Fibroblast of skin of right quadriceps (primary cell): ENCODE measurements at places on chromosomes 5 and 9.

DNA sequence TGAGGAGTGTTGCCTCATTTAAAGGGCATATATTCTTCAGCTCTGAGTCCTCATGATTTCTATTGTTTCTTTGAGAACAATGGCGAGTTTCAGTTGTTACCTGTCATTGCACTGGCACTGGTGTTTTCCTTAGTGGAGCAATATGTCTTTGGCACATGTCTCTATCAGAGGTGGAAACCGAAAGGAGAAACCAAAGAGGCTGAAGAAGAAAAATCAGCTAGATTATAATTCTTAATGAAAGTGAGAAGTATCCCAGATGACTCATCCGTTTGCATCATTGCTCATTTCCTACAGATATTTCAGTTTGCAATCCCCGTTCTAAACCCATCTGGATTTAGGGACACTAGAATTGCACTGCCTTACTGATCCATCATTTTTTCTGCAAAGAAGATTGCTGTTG, 324.6 kb downstream of the TMEM232 start:
- peak; percentile 69 for DNase-seq

DNA sequence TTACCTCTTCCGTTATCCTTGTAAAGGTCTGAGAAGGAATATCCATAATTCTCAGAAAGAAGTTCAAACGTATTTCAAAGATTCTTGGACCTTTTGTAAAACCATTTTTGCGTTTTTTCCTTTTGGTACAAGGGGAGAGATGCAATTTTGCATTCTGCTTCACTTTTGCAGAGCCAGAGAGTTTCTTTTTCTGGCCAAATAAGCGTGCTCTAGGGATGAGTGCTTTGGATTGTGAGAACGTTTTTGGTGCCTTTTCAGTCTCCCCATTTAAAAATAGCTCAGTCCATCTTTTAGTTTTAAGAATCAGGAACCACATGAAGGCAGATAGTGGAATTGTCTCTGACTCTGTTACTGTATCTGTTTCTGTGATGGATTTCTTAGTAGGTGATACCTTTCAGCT, 1.5 kb downstream of the ARHGAP26 start:
- DNase-seq, result no peak

GRCh38 chr5:158153508-158153907, 294.6 kb upstream of the CLINT1 start:
- no peak for DNase-seq

DNA sequence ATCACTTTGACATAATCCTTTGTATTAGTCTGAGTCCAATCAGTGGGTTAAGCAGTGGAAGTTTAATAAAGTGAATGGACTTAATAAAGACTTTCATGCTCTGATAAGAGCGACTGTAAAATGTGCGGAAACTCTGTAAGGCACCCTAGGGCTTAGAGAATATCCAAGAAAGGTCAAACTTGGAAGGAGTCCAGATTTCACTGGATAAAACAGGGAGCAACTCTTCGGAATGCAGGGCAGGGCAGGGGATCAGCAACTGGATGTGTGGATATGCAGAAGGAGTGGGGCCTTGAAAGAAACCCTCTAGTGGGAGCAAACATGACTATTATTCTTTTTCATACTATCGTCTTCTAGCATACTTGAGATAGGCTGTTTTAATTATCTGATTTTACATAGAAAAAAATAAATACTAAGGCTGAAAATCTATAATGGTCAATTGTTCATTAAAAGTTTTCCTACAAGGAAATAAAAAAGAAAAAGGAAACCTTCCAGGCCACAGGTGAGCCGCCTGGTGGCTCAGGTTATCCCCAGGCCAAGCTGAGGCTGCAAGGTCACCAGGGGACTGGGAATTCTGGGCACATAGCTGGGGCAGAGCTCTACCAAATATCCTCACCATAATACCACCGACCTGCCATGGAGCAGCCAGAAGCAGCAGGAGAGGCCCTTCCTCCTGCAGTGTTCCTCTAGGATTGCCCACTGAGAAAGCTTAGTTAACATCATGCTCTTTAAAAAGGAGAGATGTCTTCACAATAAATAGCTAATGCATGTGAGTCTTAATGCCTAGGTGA, 46.3 kb upstream of the CCDC112 start:
- no peak for DNase-seq

DNA sequence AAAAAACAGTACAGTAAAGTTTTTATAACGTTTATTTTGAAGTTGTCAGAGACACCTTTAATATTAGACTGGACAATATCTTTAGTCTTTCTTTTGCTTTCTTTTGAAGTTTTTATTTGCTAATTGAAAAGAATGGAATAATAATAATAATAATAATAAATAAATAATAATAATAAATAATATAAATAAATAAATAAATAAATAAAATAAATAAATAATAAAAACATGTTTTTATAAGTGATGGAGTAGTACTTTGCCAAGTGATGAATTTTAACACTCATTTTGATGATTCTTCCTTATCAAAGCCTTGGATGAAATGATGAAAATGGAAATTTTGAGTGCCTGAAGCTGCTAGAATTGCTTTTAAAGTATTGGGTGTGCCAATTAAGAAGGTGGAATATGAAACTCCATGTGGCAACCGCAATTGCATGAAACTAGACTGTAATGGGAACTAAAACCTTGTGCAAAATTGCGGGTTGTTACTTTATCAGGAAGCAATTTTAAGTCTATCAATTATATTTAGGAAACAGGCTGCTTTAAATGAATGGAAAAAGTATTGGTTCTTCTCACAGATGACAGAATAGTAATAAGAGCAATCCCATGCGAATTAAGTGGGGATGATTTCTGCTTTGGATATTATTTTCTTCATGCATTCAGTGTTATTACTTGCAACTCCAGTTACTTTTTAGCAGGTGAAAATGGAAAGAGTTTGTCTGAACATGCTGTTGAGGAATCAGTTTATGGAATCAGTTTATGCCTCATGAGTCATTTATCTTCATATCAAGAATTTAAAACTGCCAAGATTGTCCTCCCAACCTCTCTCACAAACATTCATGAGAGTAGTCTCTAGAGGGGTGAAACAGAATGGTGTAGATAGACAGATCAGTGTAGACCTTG, 4.6 kb downstream of the ANXA1 start:
- no peak for DNase-seq

GRCh38 chr5:115796656-115797055, 19.8 kb downstream of the CDO1 start:
- DNase-seq, result no peak

- peak; percentile 66 for DNase-seq
These were observed 14.8 kb downstream of the COL27A1 start for GRCh38 chr9:114169952-114170770.

DNA sequence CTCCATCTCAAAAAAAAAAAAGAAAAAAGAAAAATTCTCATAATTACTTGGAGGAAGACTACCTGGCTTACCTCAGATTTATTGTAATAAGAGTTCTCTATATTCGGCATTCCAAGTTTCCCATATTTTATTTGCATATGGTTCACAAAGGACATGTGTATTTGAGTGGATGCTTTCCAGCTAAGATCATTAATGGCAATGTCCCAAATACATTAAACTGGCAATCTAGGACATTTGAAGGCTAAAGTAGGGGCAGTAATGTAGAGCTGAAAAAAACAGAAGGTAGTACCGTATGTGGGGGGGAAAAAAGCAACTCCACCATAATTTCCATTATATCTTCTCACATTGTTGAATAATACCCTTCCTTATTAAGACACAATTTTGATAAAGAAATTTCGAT, 4.9 kb downstream of the TUT7 start:
- peak; percentile 57 for DNase-seq

GRCh38 chr9:13386935-13387733, 107.6 kb upstream of the MPDZ start:
- DNase-seq, result peak; percentile 69

DNA sequence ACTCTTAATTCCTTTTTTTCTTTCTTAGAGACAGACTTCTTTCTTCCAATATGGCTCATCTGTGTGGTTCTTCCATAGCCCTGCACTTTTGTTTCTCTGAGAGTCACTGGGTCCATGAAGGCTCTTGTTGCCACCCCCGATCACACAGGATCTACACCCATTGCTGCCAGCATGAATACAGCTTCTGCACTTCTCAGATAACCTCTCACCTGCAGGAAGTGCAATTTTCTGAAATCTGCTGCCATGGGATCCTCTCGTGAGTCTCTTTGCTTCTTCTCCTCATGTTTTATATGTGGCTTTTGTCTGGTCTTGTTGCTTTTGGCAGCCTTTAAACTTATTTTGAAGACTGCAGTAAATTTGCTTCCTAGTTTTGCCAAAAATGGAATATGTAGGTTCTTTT, 171.2 kb downstream of the TMEM167A start:
- no peak for DNase-seq

GRCh38 chr5:31487506-31487905, 44.4 kb downstream of the DROSHA start:
- DNase-seq, result no peak

GRCh38 chr5:177334781-177335700, 16.4 kb downstream of the LMAN2 start:
- DNase-seq, result no peak

DNA sequence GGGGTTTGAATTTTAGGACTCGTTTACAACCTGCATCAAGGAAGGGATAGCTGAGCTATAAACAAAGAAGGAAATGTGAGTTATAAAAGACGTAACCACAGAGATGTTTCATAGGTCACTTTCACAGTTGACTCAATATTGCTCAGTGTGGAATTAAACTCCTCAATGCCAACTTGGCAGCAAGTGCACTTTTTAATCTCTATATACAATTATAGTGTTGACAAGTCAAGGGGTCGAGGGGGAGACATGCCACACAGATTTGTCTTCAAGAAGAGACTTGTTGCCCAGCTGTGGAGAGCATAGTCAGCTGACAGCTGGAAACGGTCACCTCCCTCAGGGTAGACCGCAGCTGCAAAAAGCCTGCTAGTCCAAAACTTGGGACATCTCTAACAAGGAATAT, 163.4 kb upstream of the DMAC1 start:
- DNase-seq, result no peak

GRCh38 chr9:126378761-126379160, 52.1 kb downstream of the MVB12B start:
- DNase-seq, result no peak

GRCh38 chr5:56522960-56523359, 289.8 kb upstream of the ANKRD55 start:
- no peak for DNase-seq

DNA sequence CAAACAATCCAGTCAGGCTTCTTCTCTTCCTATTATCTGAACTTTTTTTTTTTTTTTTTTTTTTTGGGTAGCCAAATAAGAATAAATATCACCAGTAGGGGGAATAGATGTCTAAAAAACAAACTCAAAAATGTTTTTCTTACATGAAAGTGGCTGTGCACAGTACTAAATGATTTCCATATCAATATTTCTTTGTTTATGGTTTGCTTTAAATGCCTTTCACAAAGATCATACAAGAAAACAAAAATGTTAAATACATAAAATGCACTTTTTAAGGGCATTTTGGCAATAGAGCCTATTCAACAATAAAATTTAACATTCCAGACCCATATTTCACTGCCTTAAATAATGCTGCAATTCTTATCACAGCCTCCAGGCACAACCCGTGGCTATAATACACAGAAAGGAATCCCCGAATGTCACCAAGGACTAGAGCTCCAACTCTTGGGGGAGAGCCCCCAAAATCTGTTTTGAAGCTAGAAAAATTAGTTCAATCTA, 91.1 kb upstream of the TBCA start:
- DNase-seq, result no peak

DNA sequence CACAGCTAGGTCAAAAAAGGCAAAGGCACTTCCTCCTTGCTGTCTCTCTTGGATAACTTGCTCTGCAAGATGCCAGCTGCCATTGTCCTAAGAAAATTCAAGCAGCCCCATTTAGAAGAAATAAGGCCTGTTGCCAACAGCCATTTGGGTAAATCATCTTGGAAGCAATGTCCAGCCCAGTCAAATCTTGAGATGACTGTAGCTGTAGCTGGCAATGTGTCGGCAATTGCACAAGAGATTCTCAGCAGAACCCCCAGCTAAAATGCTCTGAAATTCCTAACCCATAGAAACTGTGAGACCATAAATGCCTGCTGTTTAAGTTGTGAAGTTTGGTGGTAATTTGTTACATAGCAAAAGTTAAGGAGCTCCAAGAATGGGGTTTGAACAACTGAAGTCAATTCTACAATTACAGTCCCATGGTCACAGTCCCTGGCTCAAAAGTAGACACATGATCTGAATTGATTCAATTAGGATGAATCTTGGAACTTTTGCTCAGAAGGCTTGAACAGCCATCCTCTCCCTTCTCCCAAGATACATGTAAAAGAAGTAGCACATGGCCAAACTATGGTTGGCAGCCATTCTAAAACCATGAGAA, 151.1 kb downstream of the MPDZ start:
- DNase-seq, result peak; percentile 17

DNA sequence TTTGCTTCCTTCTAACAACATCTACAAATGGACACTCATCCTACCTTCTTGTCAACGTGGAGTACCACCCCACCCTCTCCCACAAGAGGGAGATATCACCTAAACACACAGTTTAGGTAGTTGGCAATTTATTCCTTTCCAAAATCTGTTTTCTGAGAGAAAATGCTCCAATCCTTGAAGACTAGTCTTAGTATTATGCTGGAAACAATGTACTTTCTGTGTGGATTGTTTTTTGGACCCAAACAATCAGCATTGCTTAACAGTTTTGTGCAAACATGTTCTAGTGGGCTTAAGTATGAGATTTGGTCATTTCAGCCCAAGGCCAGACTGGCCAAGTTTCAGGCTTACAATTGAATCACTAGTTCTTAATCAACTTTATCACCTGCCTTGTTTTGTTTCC, 359.1 kb downstream of the ARHGEF28 start:
- DNase-seq, result peak; percentile 36

DNA sequence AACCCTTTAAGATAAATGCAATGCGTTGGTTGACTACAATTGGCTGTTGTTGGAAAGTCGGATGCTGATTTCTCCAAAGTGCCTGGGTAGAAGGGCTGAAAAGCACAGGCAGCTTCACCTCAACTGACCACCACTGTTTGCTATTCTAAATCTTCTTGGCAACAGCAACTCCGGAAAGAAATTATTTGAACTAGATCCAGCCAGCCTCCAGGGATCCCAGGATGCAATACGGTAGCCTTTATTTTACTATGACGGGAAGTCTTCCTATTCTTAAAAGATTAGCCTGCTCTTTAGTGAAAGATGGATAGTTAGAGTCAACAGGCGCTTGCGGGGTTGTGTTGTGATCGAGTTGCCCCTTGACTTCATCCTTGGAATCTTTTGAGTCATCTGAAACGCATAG, 78.6 kb upstream of the KLF9 start:
- DNase-seq, result no peak

- no peak for DNase-seq
These were observed 78.1 kb upstream of the SPATA31C2 start for GRCh38 chr9:88216126-88216995.

- DNase-seq, result peak; percentile 37
These were observed 124.0 kb upstream of the TAF11L2 start for GRCh38 chr5:17373814-17374556.
